ENCODE measurements at places on chromosomes 3 and 15.

GRCh38 chr3:481680-482079 is 285.1 kb downstream of the CHL1 start:
- no peak for DNase-seq

DNA sequence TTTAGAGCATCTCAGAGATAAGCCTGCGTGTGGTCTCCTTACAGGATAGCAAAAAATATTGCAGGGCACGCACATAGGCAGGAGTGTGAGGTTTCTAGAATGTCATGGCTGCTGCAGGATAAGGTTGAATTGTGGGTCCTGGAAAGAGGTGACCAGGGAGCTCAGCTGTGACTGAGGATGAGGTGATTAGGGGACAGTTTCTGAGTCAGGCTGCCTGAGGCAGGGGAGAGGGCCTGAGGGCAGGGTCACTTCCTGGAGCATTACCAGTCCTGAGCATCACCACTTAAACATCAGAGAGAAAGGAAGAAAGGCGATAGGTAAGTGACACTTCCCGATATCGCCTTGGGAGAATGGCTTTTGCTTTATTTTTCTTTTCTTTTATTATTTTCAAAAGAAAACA is 813.8 kb downstream of the TUSC7 start:
- DNase-seq = no peak

GRCh38 chr15:34011481-34011880 is 27.5 kb downstream of the AVEN start:
- DNase-seq = no peak

GRCh38 chr3:8625991-8626390 is 18.6 kb downstream of the SSUH2 start:
- DNase-seq = no peak

DNA sequence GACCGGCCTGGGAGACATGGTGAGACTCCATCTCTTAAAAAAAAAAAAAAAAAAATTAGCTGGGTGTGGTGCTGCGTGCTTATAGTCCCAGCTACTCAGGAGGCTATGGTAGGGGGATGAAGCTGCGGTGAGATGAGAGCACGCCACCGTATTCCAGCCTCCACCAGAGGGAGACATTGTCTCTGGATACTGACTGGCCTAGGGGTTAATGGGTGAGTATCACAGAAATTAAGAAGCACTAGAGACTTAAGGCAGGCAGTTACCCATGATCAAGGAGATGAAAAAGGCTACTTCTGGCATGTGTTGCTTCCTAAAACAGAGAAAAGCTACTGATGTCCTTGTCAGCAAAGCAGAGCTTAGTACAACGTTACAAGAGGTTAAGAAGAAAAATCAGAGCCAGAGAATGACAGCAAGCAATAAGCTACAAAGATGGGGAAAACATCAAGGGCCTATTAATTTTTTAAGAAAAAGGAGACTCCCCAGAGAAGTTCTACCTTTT is 8.6 kb downstream of the TFRC start:
- DNase-seq = no peak

DNA sequence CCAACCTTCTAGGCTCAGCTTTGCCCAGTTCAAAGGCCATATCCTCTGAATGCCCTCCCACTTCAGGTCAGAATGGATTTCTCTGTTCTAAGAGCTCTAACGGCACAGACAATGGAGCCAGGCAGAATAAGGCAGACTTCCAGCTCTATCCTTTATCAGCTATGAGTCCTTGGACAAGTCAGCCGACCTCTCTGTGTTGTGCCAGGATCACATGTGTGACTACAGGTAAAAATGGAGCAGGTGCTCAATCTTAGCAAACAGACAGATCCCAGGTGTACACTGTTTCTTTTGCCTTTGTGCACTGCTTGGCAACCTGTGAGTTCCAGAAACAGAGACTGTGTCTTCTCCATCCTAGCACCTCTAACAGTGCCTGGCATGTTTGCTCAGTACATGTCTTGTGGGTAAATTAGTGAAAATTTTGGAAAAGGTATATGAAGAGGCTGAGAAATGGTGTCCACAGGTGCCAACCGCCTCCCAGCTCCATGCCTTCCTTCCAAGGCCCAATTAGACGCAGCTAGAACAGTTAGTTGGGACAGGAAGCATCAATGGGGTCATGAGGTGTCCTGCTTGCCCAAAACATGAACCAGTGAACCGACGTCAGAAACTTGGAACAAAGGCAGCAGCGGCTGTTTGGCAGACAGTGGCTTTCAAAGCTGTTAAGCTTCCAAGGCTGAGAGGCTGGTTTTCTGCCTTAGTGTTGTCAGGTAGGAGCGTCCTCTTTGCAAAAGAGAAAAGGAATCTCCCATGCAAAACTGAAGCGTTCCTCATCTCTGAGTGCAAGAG is 28.7 kb downstream of the TLE3 start:
- DNase-seq = no peak

- no peak for DNase-seq
Observed at GRCh38 chr3:193297421-193297820, 56.4 kb downstream of the PLAAT1 start.

- no peak for DNase-seq
Observed at GRCh38 chr3:194139814-194140391, 4.0 kb downstream of the HES1 start.

DNA sequence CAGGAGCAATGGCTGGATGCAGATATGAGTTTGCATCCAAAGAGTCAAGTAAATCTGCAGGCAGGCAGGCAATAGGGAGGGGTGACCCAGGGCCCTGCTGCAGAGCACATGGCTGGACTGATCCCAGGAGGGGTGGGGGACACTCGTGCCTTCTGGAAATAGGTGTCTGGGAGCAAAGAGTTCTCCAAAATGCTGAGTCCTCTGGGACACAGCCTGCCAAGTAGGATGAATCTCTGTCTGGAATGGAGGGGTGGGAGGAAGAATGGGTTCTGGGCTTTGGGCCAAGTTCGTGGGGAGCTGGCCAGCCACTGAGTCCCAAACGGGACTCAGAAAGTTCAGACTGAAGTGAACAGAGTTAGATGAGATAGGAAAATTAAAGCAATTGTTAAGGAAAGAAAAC is 214.5 kb downstream of the MTHFS start:
- no peak for DNase-seq

Measured in suprapubic skin (tissue), 4 donors.